ENCODE measurements at places on chromosomes 7 and 10.
A peak's percentile ranks its signal among the peaks of the same experiment; 100 is the strongest.

GRCh38 chr10:120503689-120504088, 46.7 kb downstream of the PLPP4 start:
- DNase-seq: no peak

- DNase-seq: no peak
These were observed 82.6 kb downstream of the CYP51A1 start for GRCh38 chr7:92051655-92052054.

- no peak for DNase-seq
These were observed 150.0 kb downstream of the CAMK1D start for GRCh38 chr10:12499076-12499986.

DNA sequence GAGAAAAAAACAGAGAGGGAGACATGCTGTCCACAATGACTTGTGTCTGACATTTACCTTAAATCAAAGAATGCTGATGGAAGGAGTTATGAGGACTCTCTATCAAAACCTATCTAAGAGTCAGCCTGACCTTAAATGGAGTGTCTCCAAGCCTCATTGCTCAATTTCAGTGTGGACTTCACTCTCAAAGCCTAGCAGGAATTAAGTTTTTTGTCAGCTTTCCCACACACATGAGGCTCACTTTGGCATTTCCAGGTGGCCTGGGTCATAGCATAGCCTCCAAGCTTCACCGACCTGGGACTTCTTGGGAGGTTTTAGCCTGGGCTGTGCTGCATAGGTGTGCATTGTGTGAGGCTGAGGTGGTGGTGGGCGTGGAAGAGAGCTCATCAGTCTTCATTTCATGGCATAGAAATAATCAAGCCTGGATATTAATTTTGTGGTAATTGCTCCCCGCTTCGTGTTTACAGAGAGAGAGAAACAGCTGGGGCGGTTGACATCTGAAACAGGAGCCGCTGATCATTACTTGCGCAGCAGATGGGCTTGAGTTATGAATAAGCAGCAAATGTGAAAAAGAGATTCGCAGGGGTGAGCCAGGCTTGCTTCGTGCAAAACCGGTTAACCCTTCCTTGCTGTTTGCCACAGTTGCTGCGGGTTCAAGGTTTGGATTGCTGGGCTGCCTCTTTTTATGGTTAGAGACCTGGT, 647.8 kb downstream of the INHBA start:
- no peak for DNase-seq

DNA sequence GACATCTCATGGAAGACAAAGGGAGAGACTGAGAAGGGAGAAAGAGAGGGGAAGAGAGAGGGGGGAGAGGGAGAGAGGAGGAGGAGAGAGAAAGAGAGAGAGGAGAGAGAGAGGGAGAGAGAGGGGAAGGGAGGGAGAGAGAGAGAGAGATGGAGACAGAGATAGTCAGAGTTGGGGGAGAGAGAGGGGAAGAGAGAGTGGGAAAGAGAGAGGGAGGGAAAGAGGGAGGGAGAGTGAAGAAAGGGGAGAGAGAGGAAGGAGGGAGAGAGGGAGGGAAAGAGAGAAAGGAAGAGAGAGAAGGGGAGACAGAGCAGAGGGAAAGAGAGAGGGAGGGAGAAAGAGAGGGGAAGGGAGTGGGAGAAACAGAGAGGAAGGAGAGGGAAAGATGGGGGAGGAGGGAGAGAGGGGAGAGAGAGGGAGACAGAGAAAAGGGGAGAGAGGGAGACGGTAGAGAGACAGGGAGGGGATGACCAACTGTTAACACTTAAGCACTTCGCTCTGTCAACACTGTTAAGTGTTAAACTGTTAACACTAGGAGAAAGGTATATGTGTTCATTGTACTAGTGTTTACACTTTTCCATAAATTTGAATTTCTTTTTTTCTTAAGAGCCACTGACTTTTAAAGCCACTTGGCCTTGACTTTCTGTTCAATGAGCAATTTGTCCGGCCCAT, 21.8 kb upstream of the SDK1 start:
- DNase-seq: no peak

DNA sequence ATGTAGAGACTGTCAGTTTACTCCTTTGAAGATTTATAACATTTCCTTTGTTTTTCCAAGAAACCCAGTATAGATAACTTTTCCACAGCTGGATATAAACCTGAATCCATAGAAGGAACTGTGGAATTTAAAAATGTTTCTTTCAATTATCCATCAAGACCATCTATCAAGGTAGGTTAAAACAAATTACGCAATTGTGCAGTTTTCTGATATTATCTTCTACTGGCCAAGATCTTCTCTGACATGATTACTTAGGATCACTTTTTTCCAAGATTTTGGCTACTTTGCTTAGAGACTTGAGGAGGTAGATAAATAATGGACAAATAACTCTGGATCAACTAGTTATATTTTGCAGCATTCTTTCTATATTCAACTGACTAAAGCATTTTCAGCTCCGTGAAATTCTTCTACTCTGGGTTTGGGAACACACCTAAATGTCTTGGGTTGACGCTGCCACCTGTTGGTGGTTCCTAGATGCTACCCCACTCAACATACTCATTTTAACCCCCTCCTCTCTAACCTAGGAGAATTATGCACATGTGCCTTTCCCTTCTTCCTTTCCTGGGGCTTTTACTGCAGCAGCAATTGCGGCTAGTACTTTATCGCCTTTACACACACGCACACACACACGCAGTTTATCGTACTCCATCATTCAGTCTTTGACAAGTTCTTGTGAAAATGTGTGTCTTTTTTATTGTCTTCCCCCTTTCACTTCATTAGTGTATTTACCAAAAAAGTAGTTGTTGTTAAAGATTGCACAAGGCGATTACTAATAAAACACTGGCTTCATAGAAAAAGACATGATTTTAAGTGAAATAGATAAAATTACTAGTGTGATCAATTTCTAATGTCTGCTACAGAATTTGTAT, 32.7 kb downstream of the ABCB5 start:
- no peak for DNase-seq

DNA sequence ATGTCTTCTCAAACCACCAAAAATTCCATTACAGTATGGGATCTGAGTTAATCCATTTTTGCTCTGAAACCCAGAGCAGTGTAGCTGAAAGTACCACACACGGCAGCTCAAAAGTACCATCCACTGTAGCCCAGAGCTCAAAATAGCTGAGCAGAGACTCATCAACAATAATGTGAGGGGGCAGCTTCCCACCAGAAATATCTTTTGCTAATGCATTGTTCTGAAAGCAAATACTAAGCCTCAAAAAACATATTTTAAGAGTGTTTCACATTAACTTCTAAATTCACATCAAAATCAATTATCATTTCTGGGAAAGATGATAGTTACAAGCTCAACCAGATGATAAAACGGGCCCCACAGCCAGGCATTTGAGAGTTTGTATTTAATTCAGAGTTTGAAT, 73.7 kb downstream of the ABLIM1 start:
- no peak for DNase-seq

DNA sequence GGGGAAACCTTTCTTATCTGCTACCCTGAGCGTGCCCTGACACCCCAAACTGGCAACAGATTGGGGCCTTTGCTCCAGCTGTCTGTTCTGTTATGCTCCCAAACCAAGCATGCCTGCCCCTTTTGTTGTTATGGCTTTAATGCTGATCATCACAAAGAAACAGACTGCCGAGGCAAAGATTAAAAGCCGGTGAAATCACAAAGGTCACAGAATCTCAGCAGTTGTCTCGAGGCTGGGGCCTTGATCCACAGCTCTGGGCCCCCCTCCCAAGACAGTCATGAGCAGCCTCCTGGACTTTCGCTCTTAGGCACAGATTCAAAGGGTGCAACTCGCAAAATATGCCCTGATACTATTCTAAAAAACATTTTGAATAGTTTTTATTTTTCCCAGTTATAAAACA, 65.6 kb downstream of the STRA8 start:
- DNase-seq: no peak

DNA sequence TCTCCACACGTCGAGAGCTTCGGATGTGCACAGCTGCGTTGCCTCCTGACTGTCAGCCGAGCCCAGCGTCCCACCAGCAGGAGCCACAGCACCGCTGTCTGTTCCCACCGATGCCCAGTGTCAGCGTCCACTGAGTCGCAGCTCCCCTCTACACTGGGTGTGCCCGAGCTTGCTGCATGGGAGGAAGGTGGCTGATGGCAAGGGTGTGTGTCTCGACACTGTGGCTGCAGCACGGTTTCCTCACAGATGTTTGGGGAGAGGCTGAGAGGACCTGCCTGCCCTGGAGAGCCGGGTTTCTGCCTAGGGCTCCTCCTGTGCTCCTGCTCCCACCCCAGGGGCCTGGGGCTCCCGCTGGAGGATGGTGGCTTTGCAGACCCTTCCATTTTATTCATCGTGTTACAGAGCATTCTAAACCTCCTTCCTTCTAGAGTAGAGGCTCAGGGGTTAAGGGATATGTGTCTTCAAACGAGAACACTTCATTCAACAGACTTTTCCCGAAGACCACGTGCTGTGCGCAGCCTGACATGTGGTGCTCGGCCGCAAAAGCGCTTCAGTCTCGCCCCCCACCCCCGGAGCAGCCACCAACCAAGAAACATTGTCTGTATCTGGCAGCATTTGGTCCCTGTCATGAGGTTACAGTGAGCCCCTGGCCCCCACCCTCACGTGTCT, 384.8 kb downstream of the DNAJB6 start:
- DNase-seq: no peak

GRCh38 chr7:43570688-43571365, 12.1 kb upstream of the STK17A start:
- no peak for DNase-seq

- no peak for DNase-seq
These were observed 113.5 kb downstream of the MBL2 start for GRCh38 chr10:52659085-52659484.

DNA sequence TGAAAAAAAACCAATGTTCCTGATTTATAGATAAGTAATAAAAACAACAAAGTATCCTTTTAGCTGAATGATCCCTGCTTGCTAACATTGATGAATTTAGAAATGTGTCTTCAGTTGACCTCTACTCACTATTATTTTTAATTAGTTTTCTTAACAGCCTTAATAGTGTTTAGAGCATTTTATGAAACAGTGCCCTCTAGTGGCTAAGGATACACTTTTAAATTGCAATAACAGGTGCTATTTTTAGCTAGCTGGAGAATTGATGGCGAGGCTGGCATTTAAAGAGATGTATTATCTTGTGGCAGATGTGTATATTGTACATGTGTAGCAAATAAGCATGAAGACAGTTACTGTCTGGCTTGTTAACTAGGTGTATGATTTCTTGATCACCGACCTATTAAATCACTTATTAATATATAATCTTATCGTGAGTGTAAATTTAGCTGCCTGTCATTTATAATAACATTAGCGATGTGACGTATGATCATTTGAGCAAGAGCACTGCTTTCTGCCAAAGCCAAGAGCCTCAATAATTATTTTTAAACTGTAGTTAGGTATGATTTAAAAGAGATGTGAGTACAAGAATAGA, 451.9 kb downstream of the DPP6 start:
- no peak for DNase-seq

GRCh38 chr7:20310301-20310700, 20.4 kb upstream of the ITGB8 start:
- DNase-seq: no peak

GRCh38 chr10:21517134-21518031, 8.1 kb downstream of the SKIDA1 start:
- DNase-seq: peak; percentile 42

GRCh38 chr7:48962821-48963505, 38.6 kb downstream of the CDC14C start:
- DNase-seq: no peak

DNA sequence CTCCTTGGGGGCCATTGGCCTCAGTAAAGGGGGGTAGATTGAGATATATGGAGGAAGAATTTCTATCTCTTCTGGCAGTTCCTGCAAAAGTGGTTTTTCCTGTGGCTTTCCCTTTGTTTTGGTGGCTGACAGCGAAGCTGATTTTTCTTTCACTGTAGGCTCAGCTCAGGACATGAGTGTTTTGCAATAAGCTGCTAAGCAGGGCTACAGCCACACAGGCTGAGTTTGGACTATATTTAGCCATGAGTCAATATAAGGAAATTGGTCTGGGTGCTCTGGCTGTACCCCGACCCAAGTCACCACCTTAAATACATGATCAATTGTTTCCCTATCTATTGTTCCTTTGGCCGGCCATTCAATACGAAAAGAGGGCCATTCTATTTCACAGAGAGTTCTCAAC, 212.7 kb upstream of the KCND2 start:
- DNase-seq: no peak

DNA sequence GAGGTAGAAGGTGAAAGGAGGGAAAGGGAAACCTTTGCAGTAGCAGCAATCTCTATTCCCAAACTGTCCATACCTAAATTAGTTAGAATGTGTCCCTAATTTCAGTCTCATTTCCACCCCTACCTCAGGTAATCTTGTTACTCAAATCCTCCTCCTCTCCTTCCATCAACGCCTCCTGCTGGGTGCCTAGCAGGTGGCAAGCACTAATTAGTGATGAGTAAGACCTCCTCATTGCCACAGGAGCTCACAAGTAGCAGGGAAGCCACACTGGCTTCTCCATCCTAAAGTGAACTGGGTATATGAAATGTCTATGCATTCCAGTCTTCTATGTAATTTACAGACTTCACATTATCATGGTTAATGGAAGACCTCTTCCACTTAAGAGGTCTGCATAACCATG, 25.7 kb upstream of the FAM133B start:
- DNase-seq: no peak

- DNase-seq: no peak
These were observed 552.2 kb upstream of the ANKRD30A start for GRCh38 chr10:36573246-36573645.

- no peak for DNase-seq
These were observed 920.8 kb upstream of the ZNF722 start for GRCh38 chr7:63077841-63078240.

DNA sequence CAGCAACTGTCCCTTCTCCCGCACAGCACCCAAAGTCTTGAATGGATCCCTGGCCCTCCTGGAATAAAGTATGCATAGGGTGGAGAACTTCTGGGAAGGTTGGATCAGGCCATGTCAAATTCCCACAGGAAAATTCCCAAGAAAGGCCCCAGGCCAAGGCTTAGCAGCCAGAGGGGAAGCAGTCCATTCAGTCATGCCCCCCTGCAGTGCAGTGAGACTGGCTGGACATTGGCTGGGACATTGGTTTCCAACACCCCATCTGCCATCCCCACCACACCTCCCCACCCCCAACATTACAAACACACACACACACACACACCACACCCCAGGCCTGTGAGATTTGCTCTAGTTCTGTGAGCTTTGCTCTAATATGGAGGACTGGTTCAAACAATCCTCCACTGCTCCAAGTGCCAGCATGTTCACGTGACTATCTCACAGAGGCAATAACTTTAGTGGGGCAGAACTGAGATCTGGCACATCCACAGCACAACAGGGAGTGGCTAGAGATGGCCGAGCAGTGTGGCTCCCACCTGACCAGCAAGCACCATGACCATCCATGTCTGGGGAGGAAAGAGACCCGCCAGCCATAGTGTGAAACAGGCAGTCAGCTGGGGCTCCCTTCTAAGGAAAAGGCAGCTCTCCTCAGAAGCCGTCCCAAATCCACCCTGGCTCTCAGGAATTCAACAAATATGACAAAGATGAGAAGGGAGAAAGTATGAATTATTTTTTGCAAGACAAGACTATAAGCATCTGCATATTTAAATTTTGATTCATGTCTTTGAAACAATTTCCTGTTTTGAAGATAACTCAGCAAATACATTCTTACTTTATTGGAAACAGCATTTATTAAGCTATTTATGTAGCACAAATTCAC, 6.7 kb upstream of the FAM170B start:
- no peak for DNase-seq
